ENCODE measurements at places on chromosomes 2 and 18. TPM values are rescaled to one million over a fixed set of nuclear protein-coding genes. Genes with fewer than 3 reads are reported as not detected.

- no peak for DNase-seq
These were observed 341.0 kb downstream of the MEIS1 start for GRCh38 chr2:66775730-66776422.

DNA sequence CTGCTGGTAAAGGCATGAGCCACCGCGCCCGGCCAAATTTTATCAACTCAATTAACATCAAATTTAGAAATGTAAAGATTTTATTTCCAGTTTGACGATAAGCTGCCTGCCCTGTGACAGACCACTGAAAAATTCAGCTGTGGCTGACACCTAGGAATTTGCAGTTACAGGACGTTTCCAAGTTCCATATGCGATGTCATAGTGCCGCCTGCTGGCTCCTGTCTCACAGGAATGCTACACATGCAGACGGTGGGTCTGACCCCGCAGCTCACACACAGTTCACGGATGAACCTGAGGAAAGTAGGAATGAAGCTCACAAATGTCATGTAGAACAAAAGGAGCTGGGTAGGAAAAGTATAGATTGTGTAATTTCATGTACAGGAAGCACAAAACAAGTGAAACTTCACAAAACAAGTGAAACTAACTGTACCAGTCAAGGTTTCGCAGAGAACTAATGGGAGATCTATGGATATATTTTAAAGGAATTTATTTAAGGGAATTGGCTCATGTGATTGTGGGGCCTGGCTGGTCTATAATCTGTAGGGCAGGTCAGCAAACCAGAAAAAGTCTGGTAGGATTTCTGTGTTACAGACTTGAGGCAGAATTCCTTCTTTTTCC lies 13.2 kb upstream of the SEH1L start:
- DNase-seq: peak; percentile 83

DNA sequence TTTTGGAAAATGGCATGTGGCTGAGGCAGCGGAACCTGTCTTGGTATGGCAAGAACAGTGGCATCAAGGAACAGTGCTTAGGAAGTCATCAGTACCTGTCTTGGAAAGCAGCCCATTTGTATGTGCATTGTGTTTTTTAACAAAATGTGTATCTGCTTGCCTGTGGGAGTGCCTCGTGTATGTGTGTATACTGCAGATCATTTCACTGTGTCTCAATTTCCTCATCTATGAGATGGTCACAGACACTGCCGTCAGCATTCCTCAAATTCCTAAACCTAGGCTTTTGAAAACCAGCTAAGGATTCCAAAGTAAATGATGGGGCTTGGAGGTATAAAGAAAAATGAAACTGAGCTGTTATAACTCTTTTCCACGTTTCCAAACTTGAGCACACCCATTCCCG lies 441.3 kb downstream of the RND3 start:
- no peak for DNase-seq

The CXCR1 gene
- 0.87 TPM for total RNA-seq

The SKOR2 gene
- not detected for total RNA-seq

- peak; percentile 15 for DNase-seq
These were observed 48.0 kb downstream of the ARHGAP15 start for GRCh38 chr2:143177096-143177786.

GRCh38 chr2:23250371-23250770 lies 134.6 kb upstream of the KLHL29 start:
- no peak for DNase-seq

DNA sequence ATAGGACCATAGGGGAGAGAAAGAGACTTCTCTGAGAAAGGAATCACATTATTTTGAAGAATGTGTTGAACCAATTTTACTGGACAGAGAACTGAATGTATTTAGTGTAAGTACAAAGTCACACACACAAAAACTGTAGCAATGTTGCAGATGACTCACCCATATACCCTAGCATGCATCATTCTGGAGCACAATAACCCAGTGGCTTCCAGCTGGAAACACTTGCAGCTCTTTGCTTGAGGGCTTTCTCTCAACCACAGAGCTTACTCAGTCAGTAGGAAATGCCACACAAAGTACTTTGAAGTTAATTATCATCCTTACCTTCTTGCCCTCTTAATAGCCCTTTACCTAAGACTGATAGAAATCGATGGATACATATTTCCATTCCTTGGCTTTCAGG lies 760.0 kb upstream of the FSHR start:
- no peak for DNase-seq

GRCh38 chr2:42061839-42062238 lies 14.0 kb downstream of the PKDCC start:
- DNase-seq: no peak

The ASPRV1 gene
- not detected for total RNA-seq

The LOXHD1 gene
- total RNA-seq: not detected

DNA sequence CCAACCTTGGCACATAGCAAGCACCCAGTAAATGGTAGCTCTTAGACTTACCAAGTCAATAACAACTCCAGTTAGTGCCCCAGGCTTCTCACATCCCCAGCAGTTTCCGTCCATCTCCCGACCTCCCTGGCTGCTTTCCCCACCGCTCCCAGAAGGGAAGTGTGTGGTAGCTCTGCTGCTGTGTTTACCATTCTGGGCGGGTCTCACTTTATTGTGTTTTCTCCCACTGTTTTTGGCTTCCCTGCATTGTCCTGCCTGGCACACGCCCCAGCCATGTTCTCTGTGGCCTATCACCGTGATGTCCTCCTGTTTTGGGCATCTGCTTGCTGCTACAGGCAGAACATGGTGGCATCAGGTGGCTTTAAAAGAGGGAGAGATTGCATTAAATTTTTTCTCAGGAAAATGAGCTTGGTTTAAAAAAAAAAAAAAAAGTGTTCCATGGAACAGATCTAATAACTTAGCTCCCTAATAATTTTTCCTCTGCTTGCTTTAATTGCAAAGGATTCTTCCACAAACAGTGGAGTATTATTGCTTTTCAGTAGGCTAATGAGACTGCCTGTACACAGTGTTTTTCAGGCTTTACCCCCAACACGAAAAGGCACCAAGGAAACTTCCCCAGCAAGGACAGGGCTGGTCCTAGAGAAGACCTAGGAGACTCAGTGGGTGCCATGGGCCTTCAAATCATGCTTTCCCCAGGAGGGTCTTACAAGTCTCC lies 8.0 kb upstream of the COX7A2L start:
- DNase-seq: no peak

The PDE11A gene
- total RNA-seq: 0.43 TPM

- DNase-seq: no peak
These were observed 81.5 kb downstream of the LDLRAD4 start for GRCh38 chr18:13300029-13300428.

DNA sequence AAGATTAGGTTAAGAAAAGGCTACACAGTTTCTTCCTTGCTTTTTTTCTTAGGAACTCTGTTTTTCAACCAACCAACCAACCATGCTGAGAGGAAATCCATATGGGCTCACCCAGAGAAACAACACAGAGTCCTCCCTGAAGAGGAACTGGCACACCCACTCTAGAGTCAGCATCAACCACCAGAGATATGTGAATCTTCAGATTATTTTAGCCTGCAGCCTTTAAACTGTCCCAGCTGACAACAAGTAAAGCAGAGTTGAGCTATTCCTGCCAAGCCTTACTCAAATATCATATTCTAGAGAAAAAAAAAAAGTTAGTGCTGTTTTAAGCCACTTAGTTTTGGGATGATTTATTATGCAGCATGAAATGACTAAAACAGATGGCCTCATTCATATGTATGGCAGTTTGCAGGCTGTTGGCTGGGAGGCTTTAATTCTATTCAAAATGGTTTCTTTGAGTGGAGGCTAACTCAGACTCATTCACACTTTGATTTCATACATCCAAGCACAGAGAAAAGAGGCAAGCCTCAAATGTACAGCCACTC lies 1637.7 kb upstream of the LRRTM1 start:
- DNase-seq: no peak

DNA sequence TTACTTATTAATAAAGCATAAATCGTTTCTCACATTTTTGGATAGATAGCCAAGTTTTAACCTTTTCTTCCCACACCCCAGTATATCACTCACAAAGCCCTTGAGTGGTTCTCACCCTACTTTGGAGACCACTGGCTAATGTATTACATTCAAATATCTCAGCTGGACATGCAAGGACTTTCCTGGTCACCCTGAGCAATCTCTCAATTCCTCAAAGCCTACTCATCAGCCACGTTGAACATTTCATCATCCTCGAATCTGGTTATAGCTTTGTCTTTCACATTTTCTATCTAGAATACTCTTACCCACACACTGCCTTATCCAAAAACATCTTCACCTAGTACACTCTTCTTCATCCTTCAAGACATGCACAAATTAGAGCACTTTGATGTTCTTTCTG lies 71.1 kb upstream of the MAPRE2 start:
- no peak for DNase-seq

The FER1L5 gene
- not detected for total RNA-seq
